Thoracic aorta (tissue), 2 donors: ENCODE measurements at places on chromosomes 1 and 21. TPM values are rescaled to one million over a fixed set of nuclear protein-coding genes. Genes with fewer than 3 reads are reported as not detected.

- no peaks in the 10 kb centered on the region for H3K36me3 ChIP-seq
- H3K27ac ChIP-seq, result no peak overlapping the region
- no peaks in the 10 kb centered on the region for H3K27me3 ChIP-seq
- H3K4me3 ChIP-seq, result no peak overlapping the region
Measured at GRCh38 chr1:177915641-177916040, 54.2 kb downstream of the SEC16B start.

GRCh38 chr1:232923739-232924386, 26.5 kb upstream of the NTPCR start:
- no peaks in the 10 kb centered on the region for H3K36me3 ChIP-seq
- no peak overlapping the region for H3K4me3 ChIP-seq
- no peak for DNase-seq
- H3K27ac ChIP-seq, result no peak overlapping the region
- H3K4me1 ChIP-seq, result no peaks in the 10 kb centered on the region

GRCh38 chr1:182217967-182218366, 156.5 kb upstream of the ZNF648 start:
- no peaks in the 10 kb centered on the region for H3K36me3 ChIP-seq
- no peaks in the 10 kb centered on the region for H3K4me1 ChIP-seq
- no peak overlapping the region for H3K27ac ChIP-seq
- H3K27me3 ChIP-seq, result no peaks in the 10 kb centered on the region
- DNase-seq, result no peak

RAB7B gene
- 12.0 TPM for total RNA-seq

GRCh38 chr1:150568594-150568966, 10.8 kb downstream of the MCL1 start:
- H3K27me3 ChIP-seq, result no peaks in the 10 kb centered on the region
- peak overlapping the region; percentile 69 for H3K4me3 ChIP-seq
- H3K4me1 ChIP-seq, result peaks cover 99% of the 10 kb centered on the region
- H3K27ac ChIP-seq, result peak overlapping the region; percentile 99
- peaks cover 12% of the 10 kb centered on the region for H3K36me3 ChIP-seq
